ENCODE measurements at places on chromosomes 1 and 21.

- no peak for DNase-seq
These were observed 29.5 kb upstream of the HNRNPU start for GRCh38 chr1:244893836-244894235.

DNA sequence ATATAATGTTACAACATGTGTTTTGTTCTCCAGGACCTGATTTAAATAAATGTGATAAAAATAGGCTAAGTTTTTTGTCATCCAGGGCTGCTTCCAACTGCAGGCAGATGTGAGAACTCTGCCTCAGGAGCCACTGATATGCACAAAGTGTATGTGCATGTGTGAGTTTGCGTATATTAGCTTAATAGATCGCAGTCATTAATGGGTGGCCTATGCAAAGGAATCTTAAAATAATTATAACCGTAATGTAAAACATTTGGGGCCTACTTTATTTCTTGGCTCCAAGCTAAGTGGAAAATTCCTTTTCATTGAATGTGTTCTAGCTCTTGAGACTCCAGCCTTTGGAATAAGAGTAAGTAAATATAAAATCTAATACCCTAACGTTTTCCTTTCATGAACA, 16.8 kb downstream of the DHX9 start:
- no peak for DNase-seq

DNA sequence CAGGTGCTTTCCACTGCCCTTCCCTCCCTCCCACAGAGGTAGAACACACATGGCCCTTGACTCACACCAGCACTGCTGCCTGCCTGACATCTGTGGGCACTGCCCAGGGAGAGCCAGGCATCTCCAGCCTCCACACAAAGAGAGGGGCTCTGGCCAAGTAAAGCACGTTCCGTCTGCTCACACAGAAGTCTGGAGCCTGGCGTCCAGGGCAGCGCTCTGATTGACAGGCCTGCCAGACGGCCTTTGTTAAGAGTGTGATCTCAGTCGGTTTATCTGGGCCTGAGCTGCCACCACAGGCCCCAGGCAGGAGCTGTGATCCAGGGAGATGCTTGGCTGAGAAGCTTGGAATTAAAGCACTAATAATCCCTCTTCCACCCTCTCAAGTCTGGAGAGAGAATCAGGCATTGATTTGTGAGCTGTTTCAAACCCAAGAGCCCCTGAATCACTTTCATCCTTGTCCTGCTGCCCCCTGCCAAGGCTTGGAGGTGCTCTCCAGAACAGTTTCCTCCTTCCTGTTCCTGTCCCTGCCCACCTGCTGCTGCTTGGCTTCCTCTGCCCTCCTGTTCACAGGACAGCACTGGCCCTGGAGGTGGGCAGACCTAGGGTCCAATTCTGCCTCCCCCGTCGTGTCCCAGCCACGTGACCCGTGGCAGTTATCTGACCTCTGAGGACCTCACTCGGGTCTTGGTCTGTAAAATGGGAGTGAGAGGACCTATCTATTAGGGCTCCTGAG, 3.7 kb downstream of the DMRTB1 start:
- DNase-seq = no peak

GRCh38 chr1:93000291-93000690, 39.0 kb upstream of the DIPK1A start:
- DNase-seq = no peak

GRCh38 chr1:67489643-67490042, 59.4 kb upstream of the SERBP1 start:
- DNase-seq = no peak

GRCh38 chr1:25161981-25162380, 70.3 kb downstream of the SYF2 start:
- DNase-seq = no peak

DNA sequence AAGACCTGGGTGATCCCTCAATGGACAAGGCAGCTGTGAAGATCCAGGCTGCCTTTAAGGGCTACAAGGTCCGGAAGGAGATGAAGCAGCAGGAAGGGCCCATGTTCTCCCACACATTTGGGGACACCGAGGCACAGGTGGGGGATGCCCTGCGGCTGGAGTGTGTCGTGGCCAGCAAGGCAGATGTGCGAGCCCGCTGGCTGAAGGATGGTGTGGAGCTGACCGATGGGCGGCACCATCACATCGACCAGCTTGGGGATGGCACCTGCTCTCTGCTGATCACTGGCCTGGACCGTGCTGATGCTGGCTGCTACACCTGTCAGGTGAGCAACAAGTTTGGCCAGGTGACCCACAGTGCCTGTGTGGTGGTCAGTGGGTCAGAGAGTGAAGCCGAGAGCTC, 85.2 kb downstream of the TRIM11 start:
- DNase-seq = peak; percentile 52

DNA sequence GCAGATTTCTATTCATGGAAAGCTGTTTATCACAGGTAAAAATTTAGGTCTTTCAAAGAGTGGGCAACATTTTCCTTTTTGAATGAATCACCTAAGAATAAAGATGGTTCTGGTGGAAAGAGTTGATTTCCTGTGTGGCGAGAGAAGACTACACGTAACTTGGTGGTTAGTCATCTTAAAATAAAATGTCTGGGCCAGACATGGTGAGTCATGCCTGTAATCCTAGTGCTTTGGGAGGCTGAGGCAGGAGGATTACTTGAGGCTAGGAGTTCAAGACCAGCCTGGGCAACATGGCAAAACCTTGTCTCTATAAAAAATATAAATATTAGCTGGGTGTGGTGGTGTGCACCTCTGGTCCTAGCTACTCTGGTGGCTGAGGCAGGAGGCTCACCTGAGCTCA, 65.7 kb downstream of the DISP1 start:
- no peak for DNase-seq

DNA sequence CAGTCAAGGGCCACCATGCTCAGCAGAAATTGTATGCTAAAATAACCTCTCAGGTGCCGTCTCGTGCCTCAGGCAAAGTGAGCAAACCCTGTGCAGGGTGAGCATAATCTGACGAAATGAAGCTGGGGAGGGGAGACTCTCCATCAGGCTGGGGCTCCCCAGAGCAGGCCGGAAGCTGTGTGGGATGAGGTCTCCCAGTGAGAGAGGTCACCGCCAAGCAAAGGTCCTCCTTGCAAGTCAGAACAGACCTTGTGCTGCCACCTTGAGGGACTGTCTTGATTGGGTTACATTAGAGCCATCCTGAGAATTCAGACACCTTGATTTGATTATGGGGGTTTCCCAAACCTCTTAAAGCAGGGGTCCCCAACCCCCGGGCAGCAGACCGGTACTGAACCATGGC, 64.2 kb downstream of the ZNF684 start:
- DNase-seq = no peak

GRCh38 chr1:89363638-89364536, at the start of gene GBP6:
TSS of gene GBP6 (plus strand) at chr1:89364059. CDS start at chr1:89368552, 4,493 bp downstream.
- no peak for DNase-seq

DNA sequence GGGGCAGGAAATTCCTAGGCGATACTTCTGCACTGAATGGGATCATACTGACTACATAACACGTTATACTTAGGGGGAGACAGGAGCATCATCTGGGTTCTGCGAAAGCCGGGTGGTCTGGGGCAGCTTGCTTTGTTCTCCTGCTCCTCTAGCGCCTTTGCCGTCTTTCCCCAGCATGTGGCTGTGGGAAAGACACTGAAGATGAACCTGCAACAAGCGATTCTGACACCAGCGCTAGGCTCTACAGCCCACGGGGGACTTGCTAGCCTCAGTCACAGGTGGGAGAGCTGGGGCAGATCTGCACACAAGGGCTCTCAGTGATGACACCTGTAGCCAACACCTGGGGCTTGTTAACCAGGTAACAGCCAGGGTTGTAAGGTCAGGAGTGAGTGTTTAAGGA, 51.8 kb downstream of the CD46 start:
- DNase-seq = no peak

DNA sequence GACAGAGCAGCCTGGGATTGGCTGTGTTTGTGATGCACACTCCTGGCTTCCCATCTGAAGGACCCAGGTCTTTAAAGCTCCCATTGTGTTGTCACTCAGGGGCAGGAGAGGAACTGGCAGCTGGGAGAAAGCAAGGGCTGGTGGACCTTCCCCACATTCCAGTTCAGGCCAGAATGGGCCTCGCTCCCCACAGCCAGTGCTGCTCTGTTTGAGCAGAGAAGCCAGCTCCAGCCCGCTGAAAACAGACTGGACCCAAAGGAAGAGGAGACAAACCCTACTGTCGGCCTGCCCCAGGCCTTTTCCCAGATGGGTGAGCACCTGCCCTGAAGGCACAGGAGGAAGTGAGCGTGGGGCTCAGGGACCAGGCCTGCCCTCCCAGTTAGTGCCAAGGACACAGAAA, 499.4 kb downstream of the NPHP4 start:
- DNase-seq = no peak

- no peak for DNase-seq
These were observed 10.6 kb upstream of the SYT14 start for GRCh38 chr1:209927466-209927865.

DNA sequence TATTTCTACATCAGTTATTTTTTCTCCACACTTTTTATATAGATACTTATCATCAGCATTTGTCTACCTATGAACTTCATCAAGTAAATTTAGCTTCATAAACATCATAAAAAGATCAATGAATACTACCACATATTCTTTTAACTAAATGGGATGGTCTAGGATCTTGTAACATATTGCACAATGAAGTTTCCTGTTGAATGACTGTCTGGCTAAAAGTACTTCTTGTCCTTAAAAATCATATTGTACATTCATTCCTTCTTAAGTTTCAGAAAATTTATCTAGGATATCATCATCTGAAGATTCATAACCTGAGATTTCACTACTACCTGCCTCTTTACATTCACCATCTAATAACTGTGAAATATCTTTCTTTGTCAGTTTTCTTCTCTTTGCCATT, 69.0 kb downstream of the MAGI3 start:
- DNase-seq = no peak

DNA sequence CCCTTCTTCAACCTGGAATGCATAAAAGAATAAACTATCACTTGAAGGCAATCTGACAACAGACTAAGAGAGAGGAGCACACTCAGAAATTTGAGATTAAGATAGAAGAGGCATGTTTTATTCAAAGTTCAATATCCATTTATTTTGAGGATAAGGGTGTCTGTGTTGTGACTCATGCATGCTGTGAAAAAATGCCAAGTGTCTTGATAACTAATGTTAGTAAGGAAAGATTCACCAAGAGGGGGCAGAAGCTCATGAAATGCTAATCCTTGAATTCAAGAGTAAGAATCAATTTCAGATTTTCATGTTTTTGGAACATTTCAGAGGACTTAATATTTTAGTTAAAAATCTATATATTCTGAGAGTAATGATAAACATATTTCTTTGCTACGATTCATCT, 94.0 kb downstream of the IFI44 start:
- no peak for DNase-seq

DNA sequence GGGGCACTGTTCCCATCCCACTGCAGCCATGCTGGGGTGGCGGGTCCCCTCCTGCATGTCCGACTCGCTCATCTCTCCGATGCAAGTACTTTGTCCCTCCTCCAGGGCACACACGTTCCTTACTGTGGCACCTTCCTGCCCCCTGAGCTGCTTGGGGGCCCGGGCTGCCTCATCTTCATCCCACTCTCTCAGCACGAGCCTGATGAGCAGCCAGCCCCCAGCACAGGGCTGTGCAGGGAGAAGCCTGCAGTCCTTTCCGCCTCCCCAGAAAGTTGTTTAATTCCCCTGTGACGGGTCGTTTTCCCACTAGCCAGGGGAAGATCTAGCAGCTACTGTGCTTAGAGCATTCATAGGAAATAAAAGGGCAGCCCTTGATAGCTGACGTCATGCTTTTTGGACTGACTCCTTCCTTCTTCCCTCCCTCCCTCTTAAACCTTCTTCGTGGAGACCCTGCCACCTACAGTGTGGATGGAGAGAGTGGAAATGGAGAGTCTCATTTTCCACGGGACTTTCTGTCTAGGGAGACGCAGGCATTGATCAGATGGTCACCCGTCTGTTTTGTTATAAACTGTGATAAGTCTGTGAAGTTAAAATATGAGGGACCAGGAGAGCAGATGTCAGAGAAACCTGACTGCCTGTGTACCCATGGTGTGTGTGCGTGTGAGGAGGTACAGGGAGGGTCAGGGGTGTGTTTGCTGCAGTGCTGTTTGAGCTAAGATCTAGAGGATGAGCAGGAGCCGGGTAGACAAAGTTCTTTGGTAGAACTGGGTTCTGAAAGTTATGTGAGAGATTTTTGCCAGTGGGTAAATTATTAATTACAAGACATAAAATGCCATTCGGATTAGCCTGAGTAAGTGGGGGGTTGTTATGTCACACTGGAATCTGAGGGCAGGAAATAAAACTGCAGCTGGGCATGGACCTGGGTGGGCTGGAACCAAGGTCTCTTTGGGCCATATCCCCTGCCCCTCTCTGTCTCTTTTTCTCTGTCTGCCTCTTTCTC, 34.3 kb downstream of the GPR137B start:
- DNase-seq = no peak

GRCh38 chr1:118136187-118136941, 48.7 kb downstream of the SPAG17 start:
- DNase-seq = no peak

GRCh38 chr1:89837036-89837481, 16.2 kb downstream of the LRRC8D start:
- no peak for DNase-seq

DNA sequence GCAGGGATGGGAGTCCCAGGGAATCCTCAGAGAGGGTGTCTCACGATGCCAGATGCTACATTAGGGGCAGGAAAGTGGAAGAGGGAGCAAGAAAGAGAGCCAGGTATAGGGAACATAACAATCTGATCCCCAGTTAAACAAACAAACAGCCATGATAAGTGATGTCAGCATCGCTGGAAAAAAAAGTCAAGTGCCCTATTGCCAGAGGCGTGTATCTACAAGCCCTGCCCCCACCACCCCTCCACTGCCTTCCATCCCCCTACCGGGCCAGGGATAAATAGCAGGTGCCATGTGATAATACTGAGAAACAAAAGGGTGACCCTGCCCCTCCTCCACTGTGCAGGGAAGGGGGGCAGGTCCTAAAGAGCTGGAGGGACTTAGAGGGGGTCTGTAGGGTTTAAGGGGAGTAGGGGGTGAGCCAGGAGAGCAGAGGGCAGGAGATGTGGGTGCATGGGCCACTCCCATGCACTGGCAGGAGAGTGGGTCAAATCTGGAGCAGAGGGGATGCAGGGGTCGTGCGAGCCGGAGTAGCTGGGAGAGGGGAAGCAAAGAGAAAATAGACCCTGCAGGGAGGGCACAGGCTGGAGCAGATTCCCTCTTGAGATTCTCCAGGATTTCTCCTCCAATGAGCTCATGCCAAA, 3.4 kb downstream of the SLC26A9 start:
- DNase-seq = peak; percentile 79

DNA sequence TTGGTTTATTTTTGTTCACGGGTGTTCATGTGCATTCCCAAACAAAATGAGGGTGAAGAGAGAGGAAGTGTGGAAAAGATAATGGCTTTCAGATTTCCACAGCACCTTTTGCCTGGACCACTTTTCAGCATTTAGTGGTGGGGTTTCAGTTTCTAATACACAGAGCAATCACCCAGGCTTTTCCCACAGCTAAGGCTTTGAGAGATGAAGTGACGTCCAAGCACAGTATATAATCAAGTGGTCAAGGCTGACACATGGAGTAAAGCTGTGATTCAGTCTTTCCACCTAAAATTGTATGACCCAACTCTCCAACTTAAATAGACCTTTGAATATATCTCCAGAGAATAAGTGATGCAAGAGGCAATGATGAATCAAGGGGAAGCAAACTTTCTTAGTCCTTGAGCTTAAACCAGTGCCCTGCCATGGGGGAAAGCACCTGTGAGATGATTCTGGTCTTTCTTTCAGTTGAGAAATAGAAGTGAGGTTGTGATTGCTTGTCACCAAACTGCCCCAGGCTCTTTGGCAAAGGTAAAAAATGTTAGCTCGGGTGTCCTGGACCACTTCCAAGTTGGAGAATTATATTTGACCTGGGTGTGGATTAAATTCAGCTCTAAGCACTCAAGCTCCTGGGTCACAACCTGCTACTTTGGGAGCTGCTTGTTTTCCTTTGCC, 2.4 kb upstream of the PIK3R3 start:
- peak; percentile 34 for DNase-seq

Measured in upper lobe of left lung (tissue), 6 donors.